ACHN (cell line): ENCODE measurements at places on chromosomes 7 and 10.

- DNase-seq: no peak
Observed at GRCh38 chr7:157616426-157616825, 279.6 kb downstream of the DNAJB6 start.

DNA sequence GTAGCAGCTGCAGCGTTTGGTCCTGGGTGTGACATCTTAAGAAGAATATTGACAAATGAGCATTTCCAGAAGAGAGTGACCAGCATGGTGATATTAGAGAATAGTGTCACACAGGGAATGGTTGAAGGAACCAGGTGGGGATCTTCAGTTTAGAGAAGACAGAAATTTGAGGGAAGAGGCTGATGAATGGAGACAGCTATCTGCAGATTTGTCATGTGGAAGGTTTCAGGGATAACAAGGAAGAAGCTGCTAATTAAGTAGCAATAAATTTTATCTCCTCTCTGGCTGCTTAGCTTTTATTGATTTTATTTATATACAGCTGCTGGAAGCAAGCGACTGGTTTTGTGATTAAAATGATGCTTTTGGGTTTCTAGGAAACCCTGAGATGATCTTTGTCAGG, 26.0 kb downstream of the SDK1 start:
- no peak for DNase-seq

- DNase-seq: no peak
Observed at GRCh38 chr10:90308223-90308622, 549.6 kb downstream of the HTR7 start.

- DNase-seq: no peak
Observed at GRCh38 chr7:38902449-38902848, 6.5 kb downstream of the VPS41 start.

DNA sequence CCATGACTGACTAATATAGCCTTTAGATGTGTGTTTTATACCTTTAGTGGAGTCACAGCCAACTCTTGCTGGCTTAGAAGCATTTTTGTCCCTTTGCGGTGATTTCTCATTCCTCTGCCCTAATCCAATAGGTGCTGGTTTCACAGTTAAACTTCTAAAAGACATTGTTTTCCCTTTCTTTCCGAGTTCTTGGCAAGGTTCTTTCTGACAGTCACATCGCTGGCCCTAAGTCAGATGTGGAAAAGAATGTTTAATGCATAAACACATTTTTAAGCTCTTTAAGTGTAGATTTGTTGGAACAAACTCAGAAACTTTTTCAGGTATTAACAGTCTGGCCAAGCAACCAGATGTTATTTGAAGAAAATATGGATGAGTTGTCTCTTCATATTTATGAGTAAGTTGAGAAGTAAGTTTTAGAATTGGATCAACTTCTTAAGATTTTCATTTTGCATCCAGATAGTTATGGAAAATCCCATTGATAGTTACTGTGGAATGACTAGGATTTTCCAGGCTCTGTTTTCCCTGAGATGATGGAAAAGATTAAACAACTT, 4.1 kb downstream of the EPDR1 start:
- no peak for DNase-seq

- no peak for DNase-seq
Observed at GRCh38 chr7:139453673-139454321, 29.7 kb downstream of the KLRG2 start.

- no peak for DNase-seq
Observed at GRCh38 chr10:118993214-118993613, 36.3 kb upstream of the NANOS1 start.

GRCh38 chr7:1974290-1975101, 258.2 kb downstream of the MAD1L1 start:
- no peak for DNase-seq

GRCh38 chr10:118955531-118955930, 74.0 kb upstream of the NANOS1 start:
- DNase-seq: no peak

DNA sequence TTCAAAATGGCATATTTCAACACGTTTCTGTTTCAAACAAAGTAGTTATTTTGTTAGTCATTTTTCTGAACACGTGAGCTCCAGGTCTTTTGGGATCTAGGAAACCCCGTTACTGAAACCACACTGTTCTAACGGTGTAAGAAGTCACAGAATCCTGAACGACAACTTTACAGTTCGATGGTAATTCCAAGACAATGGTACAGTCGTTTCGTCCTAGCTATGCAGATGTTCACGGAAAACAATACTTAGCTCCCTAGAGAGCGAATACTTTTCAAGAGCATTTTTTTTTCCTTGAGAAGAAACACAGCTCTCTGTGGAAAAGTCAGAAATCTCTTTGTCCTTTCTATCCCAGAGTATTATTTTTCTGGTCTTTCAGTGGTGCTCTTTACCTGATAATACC, 254.1 kb downstream of the ADARB2 start:
- no peak for DNase-seq

GRCh38 chr7:121107923-121108498, 119.5 kb downstream of the CPED1 start:
- peak; percentile 85 for DNase-seq
